ENCODE measurements at places on chromosomes 1 and 21. TPM values are rescaled to one million over a fixed set of nuclear protein-coding genes. Genes with fewer than 3 reads are reported as not detected.

Gene C8A
- not detected for total RNA-seq

Gene CNIH3
- total RNA-seq, result 21.2 TPM

Gene ATAD3B
- total RNA-seq, result 5.7 TPM

Gene SLC2A5
- 25.9 TPM for total RNA-seq

Gene PALMD
- 2.6 TPM for total RNA-seq

Gene SFN
- total RNA-seq, result 0.20 TPM

Gene CD34
- total RNA-seq, result 0.13 TPM
